ENCODE measurements at places on chromosomes 3 and 15.

DNA sequence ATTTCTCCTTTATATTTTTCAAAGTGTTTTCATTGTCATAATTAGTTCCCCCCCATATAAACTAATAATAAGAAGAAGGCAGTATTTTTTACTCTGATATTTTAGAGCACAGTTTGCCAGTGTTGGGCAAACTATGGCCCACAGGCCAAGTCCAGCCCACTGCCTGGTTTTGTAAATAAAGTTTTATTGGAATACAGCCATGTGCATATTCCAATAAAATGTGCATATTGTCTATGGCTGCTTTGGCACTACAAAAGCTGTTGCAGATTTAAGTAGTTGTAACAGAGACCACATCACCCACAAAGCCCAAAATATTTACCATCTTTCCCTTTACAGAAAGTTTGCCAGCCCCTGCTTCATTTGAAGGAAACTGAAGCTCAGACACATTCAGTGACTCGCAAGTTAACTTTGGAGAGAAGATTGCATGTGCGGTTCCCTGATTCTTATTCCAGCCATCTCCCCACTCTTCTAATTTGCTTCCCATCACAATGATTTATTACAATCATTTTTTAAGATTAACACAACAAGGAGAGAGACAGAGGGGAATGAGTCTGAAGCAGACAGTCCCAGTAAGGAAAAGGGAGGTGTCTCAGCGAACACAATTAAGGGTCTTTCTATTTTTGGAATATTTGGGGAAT, 48.9 kb downstream of the RFTN1 start:
- no peaks in the 10 kb centered on the region for H3K36me3 ChIP-seq
- no peak overlapping the region for H3K27ac ChIP-seq
- no peak for DNase-seq

- no peaks in the 10 kb centered on the region for H3K27me3 ChIP-seq
- H3K4me3 ChIP-seq = no peak overlapping the region
- no peak for DNase-seq
Observed at GRCh38 chr3:181713676-181714612, 2.2 kb downstream of the SOX2 start.

GRCh38 chr15:101795455-101795854, 7.9 kb upstream of the OR4F6 start:
- no peak overlapping the region for H3K4me3 ChIP-seq
- H3K27ac ChIP-seq = no peak overlapping the region
- H3K27me3 ChIP-seq = no peaks in the 10 kb centered on the region

- peaks cover 4% of the 10 kb centered on the region for H3K4me1 ChIP-seq
- H3K27ac ChIP-seq = no peak overlapping the region
- no peaks in the 10 kb centered on the region for H3K36me3 ChIP-seq
- DNase-seq = peak; percentile 82
- H3K27me3 ChIP-seq = no peaks in the 10 kb centered on the region
Observed at GRCh38 chr15:67967871-67968431, 86.2 kb upstream of the PIAS1 start.

GRCh38 chr3:130849091-130849552, 44.8 kb upstream of the ATP2C1 start:
- H3K4me3 ChIP-seq = no peak overlapping the region
- no peak overlapping the region for H3K27ac ChIP-seq
- H3K36me3 ChIP-seq = no peaks in the 10 kb centered on the region
- no peaks in the 10 kb centered on the region for H3K27me3 ChIP-seq
- no peak for DNase-seq
- peaks cover 8% of the 10 kb centered on the region for H3K4me1 ChIP-seq

DNA sequence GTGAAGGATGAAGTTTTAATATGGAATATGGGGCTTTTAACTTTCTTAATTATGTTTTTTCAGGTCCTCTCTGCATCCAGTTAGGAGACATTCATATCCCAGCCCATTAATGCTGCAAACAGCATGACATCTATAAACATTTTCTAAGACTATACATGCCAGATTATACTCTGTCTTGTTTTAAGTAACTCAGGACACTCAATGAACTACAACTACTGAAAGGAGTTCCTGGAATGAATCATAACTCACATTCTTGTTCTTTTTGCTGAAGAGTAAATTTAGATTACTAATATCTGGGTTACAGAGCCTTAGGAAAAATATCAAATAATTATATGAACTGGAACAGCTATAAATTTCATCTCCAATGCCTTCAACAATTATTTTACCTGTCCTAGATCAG, 167.4 kb downstream of the STAG1 start:
- no peak overlapping the region for H3K4me3 ChIP-seq
- H3K4me1 ChIP-seq = no peaks in the 10 kb centered on the region
- no peak for DNase-seq
- H3K27ac ChIP-seq = no peak overlapping the region
